NCI-H1105 treated with DMSO at 0.1 percent for 48 hours (cell line): ENCODE measurements at places on chromosomes 2 and 18.

- peak; percentile 95 for DNase-seq
These were observed 327.9 kb downstream of the CLIP4 start for GRCh38 chr2:29443151-29443550.

DNA sequence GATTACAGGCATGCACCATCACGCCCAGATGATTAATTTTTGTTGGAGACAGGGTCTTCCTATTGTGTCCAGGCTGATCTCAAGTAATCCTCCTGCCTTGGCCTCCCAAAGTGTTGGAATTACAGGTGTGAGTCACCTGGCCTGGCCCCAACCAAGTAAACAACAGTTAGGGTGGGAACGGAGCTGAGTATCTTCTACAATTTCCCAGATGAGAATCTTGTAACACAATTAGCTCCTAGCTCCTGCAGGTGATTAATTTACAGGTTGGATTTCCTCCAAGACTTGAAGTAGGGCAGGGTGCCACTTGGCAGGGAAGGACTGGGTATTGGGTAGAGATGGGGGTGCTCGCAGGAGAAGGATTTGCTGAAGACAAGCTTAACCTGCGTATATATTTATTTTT is 17.8 kb downstream of the NLRC4 start:
- DNase-seq = peak; percentile 57

DNA sequence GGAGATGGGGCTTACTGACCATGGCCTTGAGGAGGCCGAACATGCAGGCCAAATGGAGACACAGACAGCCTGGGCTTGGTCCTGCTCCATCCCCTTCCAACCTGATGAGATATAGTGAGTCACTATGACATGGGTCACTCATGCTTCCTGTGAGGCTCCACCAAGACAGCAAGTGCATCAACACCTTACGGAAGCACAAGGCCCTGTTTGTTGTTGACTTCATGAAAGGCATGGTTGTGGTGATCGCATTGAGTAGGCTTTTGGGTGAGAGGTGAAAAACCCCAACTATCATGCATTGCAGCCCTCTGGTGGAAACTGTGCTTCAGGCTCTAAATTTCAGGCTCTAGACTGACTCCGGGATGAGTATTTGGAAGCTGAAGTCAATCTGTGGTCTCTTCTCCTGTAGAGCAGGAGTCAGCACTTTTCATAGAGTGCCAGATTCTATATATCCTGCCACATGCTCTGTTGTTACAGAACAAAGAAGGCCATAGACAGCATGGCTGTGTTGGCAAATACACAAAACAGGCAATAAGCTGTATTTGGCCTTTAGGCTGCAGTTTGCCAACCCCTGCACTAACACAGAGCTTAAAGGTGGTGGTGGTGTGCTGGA is 10.1 kb downstream of the IL37 start:
- no peak for DNase-seq

GRCh38 chr18:35141567-35142274 is 99.1 kb upstream of the ZNF397 start:
- no peak for DNase-seq
